ENCODE measurements at places on chromosomes 5 and 9.

GRCh38 chr5:61431923-61432620 lies 100.0 kb downstream of the ZSWIM6 start:
- no peak for ATAC-seq

- ATAC-seq: no peak
These were observed 23.0 kb downstream of the SMIM15 start for GRCh38 chr5:61139094-61139873.

DNA sequence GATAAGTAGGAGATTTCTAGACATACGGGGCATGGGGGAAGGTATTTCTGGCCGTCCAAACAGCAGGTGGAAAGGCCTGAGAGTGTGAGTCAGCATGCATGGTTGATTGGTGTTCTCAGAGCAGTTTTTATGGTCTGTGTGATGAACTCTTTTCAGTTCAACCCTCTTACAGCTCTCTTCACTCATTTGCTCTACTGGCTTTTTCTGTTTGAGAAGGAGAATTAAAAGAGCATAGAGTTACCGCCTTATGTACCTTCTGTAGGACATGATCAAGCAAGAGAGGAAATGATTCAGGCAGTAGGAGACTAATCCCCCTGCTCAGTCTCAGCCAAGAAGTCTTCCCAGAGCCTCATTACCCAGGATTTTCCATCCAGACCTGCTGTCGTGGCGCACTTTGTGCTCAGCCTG lies 92.4 kb downstream of the PRDM6 start:
- no peak for ATAC-seq

GRCh38 chr5:79413112-79413511 lies 100.8 kb downstream of the HOMER1 start:
- no peak for ATAC-seq

GRCh38 chr5:116773926-116774325 lies 199.3 kb upstream of the SEMA6A start:
- ATAC-seq: no peak

DNA sequence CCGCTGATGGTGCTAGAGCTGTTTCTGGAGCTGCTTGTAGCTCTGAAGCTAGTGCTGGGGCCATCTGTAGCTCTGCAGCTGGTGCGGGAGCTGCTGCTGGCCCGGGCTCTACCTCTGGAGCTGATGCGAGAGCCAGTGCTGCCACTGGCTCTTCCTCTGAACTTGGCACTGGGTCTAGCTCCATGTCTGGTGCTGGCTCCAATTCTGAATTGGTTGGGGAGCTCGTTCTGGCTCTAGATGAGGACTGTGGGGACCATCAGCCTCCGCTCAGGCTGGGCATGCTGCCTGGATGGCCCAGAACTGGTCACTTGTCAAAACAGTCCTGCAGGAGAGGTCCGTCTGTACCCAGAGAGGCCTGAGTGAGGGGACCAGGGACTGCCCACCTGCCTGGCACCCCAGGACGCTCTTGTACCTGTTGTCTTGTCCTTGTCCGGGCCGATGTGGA lies 21.5 kb downstream of the OBP2B start:
- no peak for ATAC-seq

Data from gastroesophageal sphincter (tissue), 4 donors.